ENCODE measurements at places on chromosomes 5 and 9. TPM values are rescaled to one million over a fixed set of nuclear protein-coding genes. Genes with fewer than 3 reads are reported as not detected.

The SKP1 gene
- polyA plus RNA-seq = 625 TPM

GRCh38 chr9:68595868-68596267, 55.2 kb upstream of the TMEM252 start:
- no peak for DNase-seq

DNA sequence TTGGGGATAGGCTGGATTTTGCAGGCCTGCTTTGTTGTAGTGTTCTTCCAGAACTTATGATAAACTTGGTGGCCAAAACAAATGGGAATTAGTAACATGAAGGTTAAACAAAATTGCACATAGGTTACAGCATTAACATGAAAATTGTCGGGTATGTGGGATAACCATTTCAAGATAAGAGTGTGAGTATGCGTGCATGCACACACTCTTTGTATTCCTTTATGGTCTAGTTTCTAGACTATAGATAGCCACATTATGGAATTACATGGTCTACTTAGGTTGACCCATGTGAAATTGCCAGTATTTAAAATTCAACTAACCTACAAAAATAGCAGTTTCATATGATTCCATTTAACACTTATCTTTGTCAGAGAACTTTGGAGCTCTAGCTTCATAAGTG, 1.4 kb downstream of the HMGCR start:
- no peak for DNase-seq

DNA sequence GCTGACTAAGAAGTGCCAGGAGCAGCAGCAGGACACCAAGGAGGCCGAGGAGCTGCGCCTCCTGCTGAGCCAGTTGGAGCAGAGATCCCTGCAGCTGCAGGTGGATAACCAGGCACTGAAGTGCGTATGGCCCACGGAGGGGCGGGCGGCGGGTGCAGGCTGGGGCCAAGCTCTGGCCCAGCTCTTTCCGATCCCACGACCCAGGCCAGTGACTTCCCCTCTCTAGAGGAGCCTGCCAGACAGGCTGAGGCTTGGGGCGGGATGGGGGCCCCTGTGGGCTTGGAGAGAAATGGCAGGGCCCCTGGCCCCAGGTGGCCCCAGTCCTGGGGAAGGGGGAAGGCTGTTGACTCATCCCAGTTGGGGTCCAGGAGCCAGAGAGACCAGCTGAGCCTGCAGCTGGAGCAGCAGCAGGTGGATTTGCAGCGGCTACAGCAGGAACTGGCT, 3.6 kb downstream of the PTRH1 start:
- no peak for DNase-seq

The FOXI1 gene
- polyA plus RNA-seq = not detected

The PCDH12 gene
- not detected for polyA plus RNA-seq

GRCh38 chr9:15219546-15219945, 87.5 kb downstream of the TTC39B start:
- DNase-seq = no peak

GRCh38 chr9:94921092-94921471, 194.6 kb downstream of the AOPEP start:
- no peak for DNase-seq

The NR5A1 gene
- polyA plus RNA-seq = not detected

The ADGRD2 gene
- not detected for polyA plus RNA-seq

DNA sequence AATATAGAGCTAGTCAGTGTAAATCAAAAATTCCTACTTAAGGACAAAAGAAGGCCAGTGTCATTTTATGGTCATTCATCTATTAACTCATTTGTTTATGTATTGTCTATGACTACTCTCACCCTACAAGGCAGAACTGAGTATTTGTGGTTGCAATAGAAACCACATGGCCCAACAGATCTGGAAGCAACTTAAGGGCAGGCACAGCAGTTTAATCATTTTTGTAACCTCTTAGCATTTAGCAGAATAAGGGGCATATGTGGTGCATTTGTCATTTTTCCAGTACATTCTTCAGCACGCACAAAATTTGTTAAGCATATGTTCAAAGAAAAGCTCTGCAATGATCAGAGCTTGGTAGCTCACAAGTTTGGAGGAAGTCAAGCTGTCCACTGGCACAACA, 1.1 kb downstream of the FKBP15 start:
- peak; percentile 21 for DNase-seq

GRCh38 chr5:76729373-76730290, 13.7 kb downstream of the F2R start:
- DNase-seq = no peak

The CTXN3 gene
- polyA plus RNA-seq = not detected

GRCh38 chr5:74516211-74516636, 124.3 kb downstream of the ENC1 start:
- DNase-seq = no peak

The CERT1 gene
- polyA plus RNA-seq = 7.7 TPM

DNA sequence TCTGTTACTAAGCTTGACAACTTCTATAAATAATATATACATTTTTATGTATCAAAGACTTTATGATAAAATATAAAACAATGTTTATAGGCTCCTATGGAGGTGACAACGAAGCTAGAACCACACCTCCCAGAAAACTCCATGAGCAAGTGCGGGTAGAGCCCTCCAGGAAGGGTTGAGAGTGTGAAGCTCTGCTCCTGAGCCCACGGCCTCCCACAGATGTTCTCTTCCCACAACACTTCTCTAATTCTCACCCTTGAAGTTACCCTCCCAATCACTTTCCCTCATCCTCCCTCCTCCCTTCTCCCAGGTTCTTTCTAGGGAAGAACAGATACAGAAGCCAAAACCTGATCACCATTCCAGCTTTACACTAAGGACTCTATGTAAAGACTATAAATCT, 427.6 kb downstream of the SPOCK1 start:
- DNase-seq = no peak

The SHOC1 gene
- not detected for polyA plus RNA-seq

GRCh38 chr5:35354751-35355150, 124.5 kb upstream of the PRLR start:
- no peak for DNase-seq

The PCDHGA4 gene
- polyA plus RNA-seq = 0.09 TPM

The SPINK7 gene
- not detected for polyA plus RNA-seq
